NCI-H1694 treated with DMSO at 0.1 percent for 48 hours (cell line): ENCODE measurements at places on chromosomes 16 and 17.

DNA sequence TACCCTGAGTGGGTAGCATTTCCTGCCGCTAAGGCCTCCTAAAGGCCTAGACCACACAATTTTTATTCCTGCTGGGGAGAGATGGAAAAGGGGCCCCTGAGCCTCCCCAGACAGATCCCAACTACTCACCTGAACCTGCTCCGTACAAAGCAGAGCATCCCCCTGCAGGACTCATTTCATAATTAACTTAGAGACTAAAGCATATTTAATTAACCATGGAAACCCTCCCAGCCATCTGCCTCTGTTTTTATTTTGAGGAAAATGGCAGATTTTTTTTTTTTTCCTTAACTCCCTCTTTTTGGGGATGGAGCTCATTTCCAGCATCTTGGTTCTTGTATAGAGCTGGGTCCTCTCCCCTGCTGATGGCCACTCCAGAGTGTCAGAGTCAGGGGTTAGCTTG is 96.5 kb upstream of the CRHR1 start:
- peak; percentile 88 for DNase-seq

- DNase-seq, result no peak
These were observed 14.7 kb downstream of the KCTD19 start for GRCh38 chr16:67311607-67312488.

DNA sequence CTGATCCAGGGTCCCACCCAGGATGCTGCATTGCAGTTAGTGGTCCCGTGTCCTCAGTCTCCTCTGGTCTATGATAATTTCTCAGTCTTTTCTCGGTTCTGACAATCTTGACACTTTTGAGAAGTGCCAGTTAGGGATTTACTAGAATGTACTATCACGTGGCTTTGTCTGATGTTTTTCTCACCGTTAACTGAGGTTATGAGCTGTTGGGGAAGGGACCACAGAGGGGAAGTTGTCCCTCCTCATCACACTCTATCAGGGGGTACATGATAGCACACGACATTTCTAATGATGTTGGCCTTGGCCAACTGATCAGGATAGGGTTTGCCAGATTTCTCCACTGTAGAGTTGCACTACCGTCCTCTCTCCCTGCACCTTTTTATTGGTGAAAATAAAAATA is 250.9 kb upstream of the SDK2 start:
- no peak for DNase-seq

GRCh38 chr17:45347444-45347843 is 30.6 kb upstream of the MAP3K14 start:
- no peak for DNase-seq

DNA sequence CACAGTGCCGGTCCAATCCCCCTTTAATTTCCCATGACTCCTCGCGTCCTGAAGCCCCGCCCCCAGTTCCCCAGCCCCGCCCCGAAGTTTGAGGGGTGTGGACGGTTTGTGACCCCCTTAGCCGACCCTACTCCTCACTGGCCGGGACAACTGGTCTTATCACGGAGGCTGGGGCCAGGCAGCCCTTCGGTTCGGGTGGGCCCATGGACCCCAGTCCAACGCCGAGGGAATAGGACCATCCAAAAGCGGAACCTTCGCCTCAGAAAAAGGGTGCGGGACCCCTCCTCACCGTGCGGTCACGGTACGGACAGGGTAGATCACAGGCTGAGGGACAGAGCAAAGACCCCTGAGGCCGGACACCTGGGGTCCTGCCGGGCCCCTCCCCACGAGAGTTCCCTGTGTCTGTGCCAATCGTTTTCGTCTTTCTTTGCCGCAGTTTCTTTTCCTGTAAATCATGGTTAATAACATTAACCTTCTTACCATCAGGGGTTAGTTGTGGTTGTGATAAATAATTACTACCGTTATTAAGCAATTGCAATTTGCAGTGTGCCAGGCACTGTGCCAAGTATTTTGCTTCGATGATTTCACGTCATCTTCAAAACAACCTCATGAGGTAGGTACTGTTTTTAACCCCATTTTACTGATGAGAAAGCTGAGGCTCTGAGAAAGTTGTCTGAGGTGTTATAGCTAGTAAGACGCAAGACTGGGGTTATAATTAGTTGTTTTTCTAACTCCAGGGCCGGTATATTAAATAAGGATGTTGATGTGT is 543 bp downstream of the TMUB2 start:
- DNase-seq, result no peak

DNA sequence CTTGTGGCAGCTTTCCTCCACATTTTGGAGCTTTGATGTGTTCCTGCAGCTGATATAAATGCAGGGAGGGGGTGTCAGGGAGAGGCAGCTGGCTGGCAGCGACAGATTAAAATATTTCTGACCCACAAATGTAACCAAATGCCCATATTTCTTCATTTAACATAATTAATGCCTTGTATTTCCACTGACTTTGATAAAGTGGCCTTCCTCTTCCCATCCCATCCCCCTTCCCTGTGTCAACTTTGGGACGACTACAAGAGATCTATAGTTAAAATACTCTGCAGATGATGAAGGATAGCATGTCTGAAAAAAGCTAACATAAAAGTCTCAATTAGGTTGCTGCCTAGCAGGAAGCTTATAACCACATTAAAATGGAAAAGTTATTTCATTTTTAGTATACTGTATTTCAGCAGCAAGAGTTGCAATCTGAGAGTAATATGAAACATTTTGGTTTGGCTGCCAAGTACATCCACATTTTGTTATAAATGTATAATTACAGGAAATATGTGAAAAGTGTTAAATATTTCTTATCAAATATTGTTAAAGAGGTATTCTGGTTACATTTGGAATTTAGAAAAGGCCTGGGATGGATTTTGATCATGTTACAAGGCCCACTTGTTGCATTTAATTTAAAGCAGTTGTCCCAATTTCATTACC is 238.7 kb upstream of the TBX2 start:
- no peak for DNase-seq

- no peak for DNase-seq
These were observed 211.2 kb downstream of the LGALS9B start for GRCh38 chr17:20256144-20256543.

- DNase-seq, result no peak
These were observed 18.7 kb downstream of the HLF start for GRCh38 chr17:55283256-55283965.

- DNase-seq, result no peak
These were observed 92.3 kb downstream of the WNT3 start for GRCh38 chr17:46726206-46726605.

- no peak for DNase-seq
These were observed 26.4 kb upstream of the PITPNA start for GRCh38 chr17:1588821-1589585.

DNA sequence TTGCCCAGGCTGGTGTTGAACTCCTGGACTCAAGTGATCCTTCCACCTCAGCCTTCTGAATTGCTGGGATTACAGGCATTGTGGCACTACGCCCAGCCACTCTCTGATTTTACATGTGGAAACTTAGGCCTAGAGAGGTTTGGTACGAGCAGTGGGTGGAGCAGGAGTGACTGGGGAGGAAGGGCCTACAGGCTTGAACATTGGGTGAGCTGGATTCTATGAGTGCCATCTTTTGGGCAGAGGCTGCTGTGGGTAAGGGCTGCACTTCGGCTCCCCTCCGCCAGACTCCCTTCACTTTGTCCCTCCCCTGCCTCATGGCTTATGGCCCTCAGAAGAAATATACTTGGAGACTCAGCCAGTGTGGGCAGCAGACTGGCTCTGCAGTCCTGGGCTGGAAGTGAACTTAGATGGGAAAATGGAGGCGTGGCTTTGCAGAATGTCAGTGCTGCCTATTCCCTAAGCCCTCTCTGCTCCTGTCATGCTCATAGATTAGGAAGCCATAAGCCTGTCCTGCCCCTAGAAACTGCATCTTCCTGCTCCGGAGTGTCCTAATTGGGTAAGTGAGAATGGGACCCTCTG is 9.5 kb upstream of the MRC2 start:
- DNase-seq, result no peak
